ENCODE measurements at places on chromosomes 5 and 9.

GRCh38 chr5:65483546-65484346, 2.0 kb upstream of the ADAMTS6 start:
- no peak for DNase-seq

DNA sequence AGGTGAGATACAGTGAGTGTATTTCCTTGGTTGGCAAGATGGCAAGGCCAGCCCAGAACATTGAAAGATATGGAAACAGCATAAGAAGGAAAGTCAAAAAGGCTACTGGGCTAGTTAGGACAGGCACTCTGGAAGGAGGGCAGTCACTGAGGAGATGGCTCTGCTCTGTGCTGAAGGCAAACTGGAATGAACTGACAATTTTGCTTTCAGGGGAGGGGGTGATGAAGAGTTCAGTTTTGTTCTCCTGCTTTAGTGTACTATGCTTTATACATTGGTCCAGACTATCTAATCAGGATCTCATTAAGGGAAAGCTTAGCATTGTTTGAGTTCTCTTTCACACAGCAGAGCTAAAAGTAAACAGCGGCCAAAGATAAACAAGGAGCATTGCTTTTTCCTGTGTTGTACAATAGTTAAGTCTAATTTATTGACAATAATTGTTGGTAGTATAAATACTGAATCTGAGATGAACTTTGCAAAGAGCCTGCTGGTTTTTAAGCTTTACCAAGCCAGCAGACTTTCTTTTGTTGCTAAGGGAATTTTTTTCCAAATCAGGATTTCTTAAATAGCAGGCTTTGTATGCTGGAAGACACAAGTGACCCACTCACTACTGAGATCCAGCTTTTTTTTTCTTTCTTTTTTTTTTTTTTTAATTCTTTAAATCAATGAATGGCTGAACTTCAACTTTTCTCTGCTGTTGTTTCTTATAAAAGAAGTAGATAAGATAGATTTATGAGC, 355.5 kb downstream of the ARRDC3 start:
- no peak for DNase-seq

DNA sequence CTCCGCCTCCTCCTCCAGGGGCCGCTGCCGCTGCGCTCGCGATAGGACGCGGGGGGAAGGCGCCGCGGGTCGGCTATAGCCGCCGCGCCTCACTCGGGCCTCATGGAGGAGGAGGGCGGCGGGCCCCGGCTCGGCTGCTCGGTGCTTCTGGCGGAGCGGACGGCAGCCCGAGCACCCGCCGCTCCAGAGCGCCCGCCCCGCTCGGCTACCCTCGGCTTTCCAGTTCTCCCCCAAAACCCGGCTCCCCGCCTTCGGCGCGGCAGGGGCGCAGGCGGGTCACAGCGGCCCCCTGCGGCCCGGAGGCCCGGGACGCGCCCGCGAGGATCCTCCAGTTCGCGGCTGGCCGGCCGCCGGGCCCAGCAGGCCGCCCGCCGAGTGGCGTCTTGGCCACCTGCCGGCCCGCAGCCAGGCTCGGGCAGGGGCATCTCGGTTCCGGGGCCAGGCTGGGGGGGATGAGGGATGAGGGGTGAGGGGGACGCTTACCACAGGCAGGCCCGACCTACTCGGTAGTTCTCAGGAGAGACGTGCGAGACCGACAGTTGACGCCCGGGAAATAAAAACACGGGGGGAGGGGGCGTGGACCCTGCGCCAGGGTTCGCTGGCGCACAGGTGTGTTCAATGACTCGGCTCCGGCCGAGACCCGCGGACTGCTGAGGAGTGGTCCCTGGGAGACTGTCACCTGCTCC, at the start of gene PAIP1:
Gene PAIP1, minus strand, starts transcription at position 221 of the 686 bp plus-strand sequence. CDS start 231 bp downstream, outside the sequence.
- DNase-seq: peak; percentile 89

- no peak for DNase-seq
These were observed 15.7 kb upstream of the BTF3 start for GRCh38 chr5:73482383-73483136.

Data from activated naive CD8-positive, alpha-beta T cell treated with anti-CD3 and anti-CD28 coated beads, Interleukin-2, amount 10 ng/mL, durations not matched to agents 7 days and 5 days (primary cell).